Stimulated activated CD8-positive, alpha-beta memory T cell treated with anti-CD3 and anti-CD28 coated beads, Interleukin-15, amount 100 ng/mL, for 24 hours (primary cell): ENCODE measurements at places on chromosomes 2 and 18.

DNA sequence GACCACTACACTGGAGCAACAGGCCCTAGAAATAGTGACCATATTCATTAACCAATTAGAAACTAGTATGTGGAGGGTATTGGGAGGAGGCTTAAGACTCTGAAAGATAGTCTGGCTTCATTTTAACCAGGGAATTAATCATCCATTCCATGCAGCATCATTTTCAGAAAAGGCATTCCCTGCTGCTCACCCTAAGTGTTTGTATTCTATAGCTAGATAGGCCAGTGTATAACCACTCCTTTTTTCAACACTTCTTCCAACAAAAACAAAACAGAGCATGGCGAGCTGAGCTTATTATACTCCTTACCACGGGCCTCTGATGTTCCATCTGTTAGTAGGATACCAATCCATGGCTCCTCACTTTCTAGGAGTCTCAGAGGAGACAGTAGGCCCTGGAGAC lies 112.0 kb upstream of the PKDCC start:
- DNase-seq, result no peak

DNA sequence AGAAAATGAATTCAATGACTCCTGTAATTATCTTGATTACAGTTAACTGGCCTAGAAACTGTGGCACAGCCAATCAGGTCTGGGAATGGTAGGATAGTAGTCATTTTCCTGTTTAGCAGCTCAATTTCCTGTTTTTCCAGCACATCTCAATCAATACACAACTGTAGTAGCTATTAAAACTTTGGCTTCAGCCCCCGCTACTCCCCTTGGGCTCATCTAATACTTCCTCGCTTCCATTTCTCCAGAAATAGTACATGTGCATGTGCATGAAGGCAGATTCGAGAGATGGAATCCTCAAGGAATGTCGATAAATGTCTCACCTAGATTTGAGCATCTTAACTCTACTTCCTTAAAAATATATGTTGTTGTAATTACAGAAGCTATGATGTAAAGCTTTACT lies 9.7 kb downstream of the COBLL1 start:
- no peak for DNase-seq

DNA sequence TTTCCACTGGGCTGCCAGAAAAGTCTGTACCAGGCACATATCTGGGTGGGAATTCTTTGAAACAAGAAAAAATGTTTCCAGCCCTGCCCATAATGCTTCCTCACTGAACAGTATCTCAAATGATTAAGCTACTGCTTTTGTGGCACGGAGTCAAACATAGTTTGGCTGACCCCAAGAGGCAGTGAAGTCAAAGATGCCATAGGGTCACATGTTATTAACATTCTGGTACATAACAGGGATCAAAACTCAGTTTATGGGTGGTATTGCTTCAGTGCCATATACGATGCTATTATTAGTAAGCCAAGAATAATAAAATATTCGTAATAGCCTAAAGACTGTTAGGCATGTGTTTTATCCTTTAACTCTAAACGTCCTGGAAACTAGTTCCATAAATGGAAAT lies 112.4 kb downstream of the FEZ2 start:
- no peak for DNase-seq

DNA sequence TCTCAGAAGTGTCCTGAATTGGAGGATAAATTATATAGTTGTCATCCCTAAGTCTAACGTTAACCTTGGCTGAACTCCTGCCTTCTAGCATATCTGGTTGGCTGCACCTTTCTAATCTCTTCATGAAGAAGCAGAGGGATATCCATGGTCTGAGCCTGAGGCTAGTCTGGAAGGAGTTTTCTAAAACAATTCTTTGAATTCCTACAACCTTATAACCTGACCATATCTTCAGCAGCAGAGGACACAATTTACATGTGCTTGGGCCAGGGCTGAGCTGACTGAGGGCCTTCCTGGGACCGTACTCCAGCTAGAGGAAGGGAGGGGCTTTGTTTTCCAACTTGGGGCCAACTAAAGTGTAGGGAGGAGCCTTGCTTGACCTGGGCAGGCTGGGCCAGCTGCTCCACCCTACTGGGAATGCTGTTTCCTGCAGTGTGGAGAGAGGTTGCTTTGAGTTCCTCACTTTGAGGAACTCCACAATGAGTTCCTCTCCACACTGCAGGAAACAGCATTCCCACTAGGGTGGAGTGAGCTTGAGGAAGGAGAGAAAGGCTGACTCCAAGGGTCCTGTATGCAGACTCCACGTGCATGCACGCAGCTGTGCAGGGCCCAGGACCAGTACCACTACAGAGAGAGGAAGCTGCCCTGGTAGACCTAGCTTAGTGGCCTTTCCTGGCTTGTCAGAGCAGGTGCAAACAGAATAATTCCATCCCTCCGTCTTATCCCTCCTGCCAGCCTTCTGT lies 19.6 kb downstream of the CEP68 start:
- DNase-seq, result no peak

DNA sequence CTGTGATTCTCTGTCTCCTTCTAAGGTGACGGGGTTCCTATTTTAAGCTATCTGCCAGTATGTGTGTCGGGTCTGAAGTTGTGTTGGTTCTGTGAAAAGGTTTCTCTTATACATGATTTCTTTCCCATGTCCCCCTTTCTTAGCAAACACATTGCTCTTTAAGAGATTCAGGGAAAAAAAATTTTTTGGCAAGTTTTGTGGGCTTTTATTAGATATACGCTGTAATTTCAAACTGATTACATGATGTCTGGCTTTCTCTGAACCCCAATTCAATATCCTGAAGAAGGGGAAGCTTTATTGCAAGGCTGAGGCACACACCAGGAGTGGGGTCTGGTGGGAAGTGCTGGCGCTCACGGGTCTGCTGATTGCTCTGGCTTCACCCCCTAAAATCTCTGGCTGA lies 210.6 kb downstream of the AGPS start:
- no peak for DNase-seq

DNA sequence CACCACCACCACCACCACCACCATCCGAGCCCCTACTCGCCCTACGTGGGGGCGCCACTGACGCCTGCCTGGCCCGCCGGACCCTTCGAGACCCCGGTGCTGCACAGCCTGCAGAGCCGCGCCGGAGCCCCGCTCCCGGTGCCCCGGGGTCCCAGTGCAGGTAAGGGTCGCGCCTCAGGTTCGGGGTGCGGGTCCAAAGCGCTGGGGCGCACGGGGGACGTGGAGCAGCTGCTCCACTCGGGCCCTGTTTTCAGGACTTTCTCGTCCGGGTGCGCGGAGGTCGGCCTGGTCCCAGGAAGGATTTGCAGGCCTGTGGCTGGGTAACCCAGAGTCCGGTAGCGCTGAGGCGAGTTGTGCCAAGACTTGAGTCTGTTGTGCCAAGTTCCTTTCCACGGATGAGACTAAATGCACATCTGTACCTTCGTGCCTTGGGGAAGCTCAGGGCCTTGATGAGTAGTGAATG lies 2.8 kb downstream of the GATA6 start:
- no peak for DNase-seq

DNA sequence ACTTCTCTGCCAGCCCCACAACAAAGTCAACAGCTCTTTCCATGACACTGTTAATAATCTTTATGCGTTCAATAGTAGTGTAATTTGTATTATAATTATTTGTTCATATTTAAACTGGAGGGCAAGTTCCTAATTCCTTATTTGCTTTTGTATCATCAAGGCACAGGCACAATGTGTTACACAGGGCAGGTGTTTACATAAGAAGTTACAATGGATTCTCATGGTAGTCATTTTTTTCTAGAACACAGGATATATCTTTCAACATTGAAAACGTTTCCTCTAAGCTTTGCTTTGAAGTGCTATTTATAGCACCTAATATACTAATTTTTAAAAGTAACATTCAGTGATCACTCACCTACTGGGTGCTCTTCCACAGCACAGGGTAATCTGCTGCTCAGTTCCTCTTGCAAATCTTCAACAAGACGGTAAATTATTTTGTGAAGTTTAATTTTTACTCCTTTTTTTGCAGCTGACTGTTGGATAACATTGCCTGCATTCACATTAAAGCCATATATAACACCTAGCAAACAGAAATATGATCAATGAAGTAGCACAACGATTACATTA lies 7.3 kb downstream of the RPS27A start:
- no peak for DNase-seq

DNA sequence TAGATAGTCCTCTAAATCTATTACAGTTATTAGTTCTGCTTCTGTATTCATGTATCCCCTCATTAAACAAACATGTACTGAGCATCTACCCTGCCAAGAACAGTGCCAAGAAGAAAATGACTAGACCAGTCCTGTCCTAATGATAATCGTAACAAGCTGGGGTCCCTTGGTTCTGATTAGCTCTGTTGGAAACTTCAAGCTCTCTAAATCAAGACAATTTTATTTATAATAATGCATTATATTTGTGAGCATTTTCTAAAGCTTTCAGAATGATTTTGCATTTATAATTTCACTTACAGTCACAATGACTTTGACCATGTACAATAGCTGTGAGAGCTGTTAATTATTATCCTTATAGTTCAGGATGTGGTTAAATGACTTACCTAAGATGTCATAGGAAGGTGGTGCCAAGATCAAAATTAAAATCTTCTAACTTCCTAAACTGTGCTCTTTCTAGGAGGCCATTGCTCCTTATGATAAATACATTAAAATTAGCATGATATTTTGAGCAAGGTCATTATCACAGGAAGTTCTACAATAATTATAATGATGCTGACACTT lies 336.5 kb upstream of the SLC39A10 start:
- DNase-seq, result no peak

DNA sequence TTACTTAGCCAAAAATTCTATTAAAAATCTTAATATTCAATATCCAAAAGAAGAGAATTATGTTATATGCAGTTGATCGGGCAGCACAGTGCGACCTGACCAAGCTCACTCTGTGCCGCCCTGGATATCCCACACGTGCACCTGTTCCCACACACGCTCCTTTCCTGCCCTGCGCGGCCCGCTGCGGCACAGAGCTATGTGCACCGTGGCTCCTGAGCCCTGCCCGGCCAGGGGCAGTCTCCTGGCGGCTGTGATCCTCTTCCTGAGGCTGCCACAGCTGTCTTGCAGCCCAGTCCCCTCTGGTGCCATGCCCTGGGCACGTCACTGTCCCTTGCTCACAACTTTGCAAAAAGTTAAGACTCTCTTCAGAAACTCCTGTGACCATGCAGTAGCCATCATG lies 29.3 kb downstream of the TRAPPC12 start:
- DNase-seq, result no peak

GRCh38 chr2:133571249-133571648 lies 3.0 kb upstream of the NCKAP5 start:
- DNase-seq, result no peak

- DNase-seq, result no peak
Measured at GRCh38 chr2:199679883-199680282, 171.1 kb downstream of the FTCDNL1 start.

DNA sequence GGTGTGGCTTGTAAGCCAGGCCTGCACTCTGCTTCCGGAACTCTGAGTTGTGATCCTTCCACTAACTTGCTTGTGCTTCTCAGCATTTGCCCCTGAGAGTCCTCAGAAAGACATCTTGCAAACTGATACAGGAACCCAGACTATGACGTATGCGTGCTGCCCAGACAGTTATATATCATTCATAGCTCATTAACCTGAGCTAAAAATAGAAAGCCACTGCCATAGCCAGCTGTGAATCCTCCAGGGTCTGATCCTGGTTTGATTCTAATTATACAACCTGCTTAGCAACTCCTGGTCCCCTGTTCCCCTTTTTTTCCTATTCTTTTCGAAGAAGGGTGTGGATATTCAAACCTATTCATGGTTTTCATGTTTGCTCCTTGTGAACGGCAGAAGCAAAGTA lies 63.7 kb downstream of the MARCHF4 start:
- DNase-seq, result no peak

DNA sequence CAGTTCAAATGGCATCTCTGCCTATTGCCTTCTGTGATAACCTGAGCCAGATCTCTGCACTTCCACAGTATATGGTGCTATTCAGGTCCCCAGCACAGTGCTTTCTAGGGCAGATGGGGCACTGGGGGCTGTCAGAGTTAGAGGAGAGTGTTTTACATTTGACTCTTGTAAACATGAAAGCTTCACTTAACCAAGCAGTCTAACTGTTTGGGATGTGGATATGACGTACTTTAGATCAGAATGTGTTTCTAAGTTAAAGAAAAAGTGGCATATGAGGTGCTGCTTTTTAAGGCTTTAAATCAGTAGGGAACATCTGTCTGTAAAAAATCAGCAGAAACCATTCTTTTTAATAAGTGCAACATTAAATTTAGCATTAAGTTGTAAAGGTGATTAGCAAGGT lies 75.7 kb downstream of the MYO1B start:
- DNase-seq, result no peak

DNA sequence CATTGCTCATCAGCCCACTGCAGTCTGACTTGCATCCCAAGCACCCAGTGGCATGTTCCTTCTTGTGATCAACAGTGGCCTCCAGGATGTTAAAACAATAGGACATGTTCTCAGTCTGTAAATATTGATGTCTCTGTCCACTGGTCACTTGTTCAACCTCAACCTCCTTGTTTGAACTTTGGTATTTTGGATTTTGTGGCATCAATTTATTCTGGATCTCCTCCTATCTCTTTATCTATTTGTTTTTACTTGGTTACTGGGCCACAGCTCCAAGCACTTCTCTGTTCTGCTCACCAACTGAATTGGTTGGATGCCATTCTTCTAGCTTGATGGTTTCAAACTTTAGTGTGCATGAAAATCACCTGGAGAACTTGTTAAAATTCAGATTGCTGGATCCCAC lies 1414.8 kb upstream of the CELF4 start:
- no peak for DNase-seq

DNA sequence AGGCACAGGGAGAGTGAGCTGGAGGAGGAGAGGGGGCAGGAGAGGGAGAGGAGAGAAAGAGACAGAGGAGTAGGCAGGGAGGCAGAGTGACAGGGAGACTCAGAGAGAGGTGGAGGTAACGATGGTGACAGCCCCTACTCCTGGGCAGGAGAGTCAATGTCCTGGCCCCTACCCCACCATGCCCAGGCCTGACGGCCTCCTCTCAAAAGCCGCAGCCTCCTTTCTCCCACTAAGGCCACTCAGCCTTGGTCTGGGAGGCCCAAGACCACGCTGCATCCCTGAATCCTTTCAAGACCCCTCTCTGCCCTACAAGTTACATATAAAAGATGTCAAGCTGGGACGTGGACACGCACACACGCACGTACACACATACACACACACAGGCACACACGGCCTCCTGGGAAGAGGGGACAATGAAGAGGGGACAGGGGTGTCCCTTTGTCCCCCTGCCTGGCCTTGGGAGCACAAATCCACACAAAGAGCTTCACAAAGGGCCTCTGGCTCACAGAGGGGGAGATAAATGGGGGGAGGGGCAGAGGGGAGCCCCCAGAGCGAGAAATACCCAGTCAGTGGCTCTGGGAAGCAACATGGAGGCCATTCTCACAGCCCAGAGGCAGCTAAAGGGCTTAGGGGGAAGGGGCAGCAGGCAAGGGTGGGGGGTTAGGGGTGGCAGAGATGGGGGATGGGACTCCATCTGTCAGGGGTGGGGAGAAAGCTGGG lies 19.5 kb upstream of the TNS1 start:
- DNase-seq, result no peak

GRCh38 chr2:76563730-76564129 lies 853.0 kb upstream of the GCFC2 start:
- DNase-seq, result no peak

DNA sequence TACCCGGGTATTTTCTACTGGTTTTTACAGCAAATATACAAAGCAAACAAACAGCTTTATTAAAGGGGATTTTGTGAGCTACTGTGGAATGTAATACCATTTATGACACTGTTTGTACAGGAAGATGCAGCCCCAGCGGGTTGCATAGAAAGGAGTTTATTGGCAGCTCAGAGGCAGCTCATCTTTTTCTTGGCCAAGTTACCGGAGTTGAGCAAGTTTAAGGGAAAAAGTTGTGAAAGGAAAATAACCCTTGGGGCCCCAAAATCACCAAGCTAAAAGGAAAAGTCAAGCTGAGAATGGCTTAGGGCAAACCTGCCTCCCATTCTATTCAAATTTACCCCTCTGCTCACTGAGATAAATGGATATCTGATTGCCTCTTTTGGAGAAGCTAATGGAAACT lies 60.8 kb downstream of the MOB4 start:
- no peak for DNase-seq
